ENCODE measurements at places on chromosomes 3 and 15. TPM values are rescaled to one million over a fixed set of nuclear protein-coding genes. Genes with fewer than 3 reads are reported as not detected.

The TMEM158 gene
- total RNA-seq: 0.39 TPM

DNA sequence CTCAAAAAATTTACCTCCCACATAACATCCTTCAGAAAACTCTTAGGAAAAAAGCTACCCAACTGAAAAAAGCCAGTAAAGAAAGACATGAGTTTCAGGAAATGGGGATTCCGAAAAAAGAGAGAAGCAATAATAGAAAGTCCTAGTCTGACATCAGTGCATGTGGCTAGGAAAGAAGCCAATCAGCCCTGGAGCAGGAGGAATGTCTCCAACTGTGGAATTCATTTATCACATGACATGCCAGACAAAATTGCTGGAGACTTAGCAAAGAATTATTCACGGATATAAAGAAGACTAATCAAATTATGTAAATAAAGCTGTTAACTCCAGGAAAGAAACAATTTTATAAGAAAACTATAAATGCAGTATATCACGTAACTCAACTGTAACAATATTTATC lies 258.9 kb upstream of the RARB start:
- no peak for DNase-seq

The SENP8 gene
- 4.5 TPM for total RNA-seq

GRCh38 chr3:116870379-116870778 lies 160.8 kb downstream of the TUSC7 start:
- DNase-seq: no peak

The ISL2 gene
- not detected for total RNA-seq

The PLA2G4D gene
- not detected for total RNA-seq

- DNase-seq: no peak
Observed at GRCh38 chr3:62287392-62287927, 85.9 kb downstream of the FEZF2 start.

DNA sequence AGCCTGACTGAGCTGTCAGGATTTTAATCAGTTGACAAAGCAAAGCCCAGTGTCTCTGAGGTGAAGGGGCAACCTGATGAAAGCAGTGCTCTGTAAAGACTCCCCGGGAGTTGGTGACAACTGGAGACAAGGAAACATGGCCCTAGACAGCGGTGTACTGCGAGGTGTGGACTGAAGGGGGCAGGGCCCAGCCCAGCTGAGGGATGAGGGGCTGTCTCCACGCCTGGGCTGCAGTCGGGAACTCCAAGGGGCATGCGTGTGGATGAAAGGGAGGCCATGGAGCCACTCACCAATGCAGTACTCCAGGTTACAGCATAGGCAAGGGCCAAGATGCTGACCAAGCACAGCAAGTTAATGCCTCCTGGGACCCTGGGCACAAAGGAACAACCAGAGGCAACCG lies 45.1 kb downstream of the SCAP start:
- DNase-seq: no peak

- DNase-seq: peak; percentile 79
Observed at GRCh38 chr3:4988983-4989834, 10.0 kb downstream of the BHLHE40 start.

DNA sequence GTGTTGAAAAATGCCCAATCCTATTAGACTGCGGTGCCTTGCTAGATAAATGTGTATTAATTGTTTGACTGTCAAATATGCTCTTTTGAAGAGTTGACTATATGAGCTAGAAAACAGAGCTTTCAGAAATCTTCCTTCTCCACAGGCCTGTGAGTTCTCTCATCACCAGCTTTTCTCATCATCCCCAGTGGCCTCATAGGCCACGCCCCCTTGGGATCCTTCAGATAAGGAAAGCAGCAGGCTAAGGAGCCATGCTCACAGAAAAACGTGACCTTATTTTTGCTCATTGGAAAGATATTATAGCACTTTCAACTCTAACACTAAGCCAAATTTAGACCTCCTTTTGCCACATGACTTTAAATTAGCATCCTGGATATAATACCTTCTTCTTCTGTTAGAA lies 514.4 kb upstream of the ARRDC4 start:
- no peak for DNase-seq

GRCh38 chr3:11982341-11982941 lies 21.7 kb upstream of the SYN2 start:
- DNase-seq: no peak

GRCh38 chr3:62467966-62468722 lies 94.8 kb upstream of the FEZF2 start:
- no peak for DNase-seq

The GABRR3 gene
- total RNA-seq: not detected

- DNase-seq: no peak
Observed at GRCh38 chr3:112786002-112786590, 60.6 kb downstream of the CD200R1L start.

DNA sequence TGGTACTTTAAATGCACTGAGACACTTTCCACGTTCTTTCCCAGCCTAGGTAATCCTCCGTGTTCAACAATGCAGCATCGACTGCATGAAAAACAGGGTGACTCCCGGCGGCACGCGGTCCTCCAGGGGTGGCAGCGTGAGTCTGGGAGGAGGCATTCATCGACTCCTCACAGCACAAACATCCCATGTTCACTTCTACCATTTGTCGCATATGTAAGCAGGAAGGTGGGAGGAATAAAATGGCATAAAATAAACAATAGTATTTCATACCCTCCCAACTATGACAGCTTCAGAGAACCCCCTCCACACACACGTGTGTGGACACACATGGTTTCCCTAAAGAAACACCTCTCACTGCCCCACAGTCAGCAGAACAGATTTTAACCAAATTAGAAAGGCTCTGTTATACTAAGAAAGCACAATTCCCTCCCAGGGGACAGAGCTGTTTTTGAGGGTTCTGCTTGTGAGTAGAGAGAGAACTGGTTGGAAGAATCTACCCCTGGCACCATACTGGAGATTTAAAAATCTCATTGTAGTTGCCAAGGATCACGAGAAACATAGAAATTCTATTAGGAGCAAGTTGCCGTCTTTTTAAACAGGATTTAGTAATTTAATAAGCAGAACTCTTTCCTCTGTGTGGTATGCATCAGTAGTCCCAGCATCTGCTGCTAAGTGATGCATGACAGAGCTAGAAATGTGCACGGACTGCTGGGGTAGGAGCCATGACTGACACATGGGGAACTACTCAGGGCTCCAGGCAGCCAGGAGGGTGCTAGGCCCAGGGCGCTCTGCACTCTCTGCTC lies 6.0 kb downstream of the FAM43A start:
- DNase-seq: no peak

Data from right cardiac atrium (tissue), 5 donors.